ENCODE measurements at places on chromosomes 7 and 10.

DNA sequence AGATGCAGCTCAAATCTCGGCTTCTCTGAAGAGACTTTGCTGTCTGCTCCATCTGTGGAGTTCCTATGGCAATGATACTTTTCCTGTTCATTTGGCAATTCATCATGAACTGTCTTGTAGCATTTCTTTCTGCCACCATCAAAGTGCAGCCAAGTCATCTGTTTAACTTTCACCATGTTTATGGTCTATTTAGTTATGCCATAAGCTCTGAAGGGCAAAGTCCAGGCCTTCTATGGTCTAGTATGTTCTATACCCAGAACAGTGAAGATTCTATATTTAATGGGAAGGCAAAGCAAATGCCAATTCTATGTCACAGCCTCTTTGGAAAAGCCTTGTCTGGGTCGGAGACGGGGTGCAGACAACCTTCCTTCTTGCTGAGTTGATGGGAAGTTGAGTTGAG, 472.6 kb downstream of the PLXNA4 start:
- no peak for DNase-seq

DNA sequence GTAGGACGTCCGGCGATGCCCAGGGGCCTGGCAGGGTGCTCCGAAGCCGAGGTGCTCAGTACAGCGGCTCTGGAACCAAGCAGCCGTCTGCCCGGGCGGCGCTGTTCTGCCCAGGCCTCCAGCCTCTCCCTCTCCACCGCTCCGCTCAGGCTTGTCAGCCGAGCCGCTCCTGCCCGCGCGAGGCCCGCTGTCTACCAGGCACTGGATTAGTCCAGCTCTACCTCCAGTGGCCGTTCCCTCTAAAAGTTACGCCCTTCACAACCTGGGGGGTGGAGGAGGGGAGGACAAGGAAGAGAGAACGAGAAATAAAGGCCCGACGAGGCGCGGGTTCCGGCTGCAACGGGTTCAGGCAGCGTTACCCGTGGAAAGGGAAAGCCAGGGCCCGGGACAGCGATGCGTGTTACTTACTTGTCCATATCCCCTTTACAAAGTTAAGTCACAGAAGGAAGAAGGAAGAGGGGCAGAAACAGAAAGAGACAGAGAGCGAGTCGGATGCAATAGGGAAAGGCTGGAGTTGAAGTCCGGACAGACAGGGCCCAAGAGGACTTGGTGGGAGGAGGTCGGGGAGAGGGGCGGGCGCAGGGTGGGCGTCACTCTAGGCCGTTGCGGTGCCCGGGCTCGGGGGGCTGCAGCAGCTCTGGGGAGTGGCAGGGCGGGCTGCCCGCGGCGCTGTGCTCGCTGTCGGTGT, 2.8 kb downstream of the SP8 start:
- DNase-seq: peak; percentile 50

DNA sequence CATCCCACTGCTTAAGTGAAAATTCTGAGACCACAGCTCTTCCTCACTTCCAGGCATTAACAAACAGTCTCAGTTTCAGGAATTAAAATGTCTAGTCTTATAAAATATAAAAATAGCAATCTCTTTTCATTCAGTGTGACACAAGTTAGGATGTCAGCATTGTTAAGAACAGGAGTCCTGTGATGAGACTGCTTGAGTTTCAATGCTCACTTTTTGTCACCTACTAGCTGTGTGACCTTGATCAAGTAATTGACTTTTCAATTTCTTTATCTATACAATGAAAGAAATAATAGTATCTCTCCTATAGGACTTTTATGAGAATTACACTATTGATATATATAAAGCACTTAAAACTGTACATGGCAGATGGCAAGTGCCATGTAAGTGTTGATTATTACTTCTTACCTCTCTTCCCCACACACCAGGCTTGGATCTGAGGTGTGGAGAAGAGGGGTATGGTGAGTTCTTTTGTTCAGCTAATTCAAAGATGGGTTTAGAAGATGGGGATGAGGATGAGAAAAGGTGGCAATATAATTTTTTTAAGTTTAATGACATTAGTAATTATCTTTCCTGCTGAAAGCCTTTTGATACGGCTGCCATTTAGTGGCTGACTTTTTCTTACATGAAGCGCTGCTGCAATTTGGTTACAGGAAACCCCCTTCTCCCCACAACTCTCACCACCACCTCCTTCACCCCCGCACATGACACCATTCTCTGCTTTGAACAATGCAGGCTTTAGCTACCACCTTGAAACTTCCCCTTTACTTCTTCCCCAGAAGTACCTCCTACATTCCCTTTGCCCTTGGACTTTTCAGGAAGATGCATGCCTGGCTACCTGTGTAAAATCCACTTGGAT, 20.8 kb upstream of the HYAL4 start:
- DNase-seq: peak; percentile 81

DNA sequence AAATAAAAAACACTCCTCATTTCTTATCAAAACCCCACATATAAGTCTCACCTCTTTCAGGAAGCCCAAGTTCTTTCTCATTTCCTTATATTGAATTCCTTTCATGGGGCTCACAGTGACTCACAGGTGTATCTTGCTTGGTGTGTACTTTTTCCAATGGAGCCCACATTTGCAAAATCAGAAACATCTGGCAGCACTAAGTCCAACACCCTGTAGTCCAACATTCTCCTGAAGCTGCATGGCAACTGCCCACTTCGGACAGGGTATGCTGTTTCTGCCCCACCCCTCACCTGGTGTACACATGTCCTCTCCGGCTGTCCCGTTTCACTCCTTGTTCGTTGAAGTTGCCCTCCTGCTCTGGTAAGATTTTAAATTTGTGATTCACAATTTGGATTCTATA, 544.1 kb downstream of the SORCS3 start:
- DNase-seq: no peak

DNA sequence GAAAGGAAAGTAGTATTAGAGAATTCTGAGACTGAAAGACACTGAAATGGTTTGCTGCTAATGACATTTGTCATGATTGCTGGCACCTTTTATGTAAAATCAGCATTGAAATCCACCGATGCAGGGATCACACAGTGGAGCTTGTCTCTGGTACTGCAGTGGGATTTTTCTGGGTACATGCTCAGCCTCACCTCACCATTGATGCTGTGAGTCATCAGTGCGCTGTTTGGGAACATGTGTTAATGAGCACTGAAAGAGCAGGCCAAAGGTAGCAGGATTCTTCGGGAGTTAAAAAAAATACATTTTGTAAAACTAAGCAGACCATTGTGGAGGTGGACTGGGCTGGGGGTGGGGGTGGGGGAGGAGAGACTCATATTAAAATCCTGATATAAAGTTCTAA, 174.9 kb downstream of the CREB5 start:
- no peak for DNase-seq

DNA sequence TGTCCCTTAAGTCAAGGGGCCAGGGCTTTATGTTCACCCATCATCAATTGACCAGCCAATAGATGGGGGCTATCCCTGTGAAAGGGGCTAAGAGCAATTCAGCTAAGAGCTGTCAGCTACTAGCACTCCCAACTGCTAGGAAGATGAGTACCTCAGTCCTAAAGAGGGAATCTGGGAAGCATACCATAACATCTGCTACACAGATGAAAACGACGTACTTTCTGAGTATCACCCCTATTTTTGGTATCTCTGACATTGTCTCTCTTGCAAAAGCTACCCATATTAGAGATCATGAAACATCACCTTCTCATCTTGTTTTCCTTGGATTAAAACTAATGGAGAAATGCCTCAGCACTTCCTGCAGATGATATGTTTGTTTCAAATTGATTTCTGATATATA, 7.5 kb upstream of the SMNDC1 start:
- no peak for DNase-seq

- no peak for DNase-seq
These were observed 663.5 kb downstream of the KCNMA1 start for GRCh38 chr10:76974017-76974691.
